ENCODE measurements at places on chromosomes 3 and 15.

GRCh38 chr3:145817870-145818483 is 343.0 kb downstream of the PLOD2 start:
- DNase-seq = no peak

DNA sequence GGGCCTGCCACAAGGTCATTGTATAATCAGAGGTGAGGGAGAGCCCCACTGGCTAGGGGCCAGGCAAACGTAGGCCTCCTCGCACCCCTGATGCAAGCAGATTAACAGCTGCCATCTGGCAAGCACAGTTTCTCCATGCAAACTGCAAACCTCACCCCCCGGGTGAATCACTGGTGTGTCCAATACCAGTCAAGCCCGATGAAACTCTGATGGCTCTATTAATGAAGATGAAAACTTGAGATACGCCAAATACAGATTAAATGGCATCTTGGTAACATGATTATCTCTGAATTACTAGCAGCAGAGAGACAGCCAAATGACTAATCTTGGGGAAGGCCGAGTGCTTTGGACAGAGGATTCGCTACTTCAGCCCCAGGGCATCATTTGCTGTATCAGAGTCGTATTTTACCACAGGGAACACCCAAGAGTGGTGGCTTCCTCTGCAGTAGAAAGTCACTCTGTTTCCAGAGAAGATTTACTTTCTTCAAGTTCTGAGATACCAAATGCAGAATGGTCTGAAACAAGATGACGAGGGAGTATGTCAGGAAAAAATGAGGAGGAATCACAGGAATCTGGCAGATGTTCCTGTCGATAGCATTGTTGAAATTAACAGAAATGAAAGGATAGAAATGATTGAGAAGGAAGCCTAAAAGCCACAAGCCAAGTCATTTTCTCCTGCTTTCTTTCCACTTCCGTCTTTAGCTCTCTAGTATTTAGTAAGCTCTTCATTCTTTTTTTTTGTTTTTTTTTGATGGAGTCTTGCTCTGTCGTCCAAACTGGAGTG is 96.2 kb upstream of the NR2F2 start:
- DNase-seq = no peak

DNA sequence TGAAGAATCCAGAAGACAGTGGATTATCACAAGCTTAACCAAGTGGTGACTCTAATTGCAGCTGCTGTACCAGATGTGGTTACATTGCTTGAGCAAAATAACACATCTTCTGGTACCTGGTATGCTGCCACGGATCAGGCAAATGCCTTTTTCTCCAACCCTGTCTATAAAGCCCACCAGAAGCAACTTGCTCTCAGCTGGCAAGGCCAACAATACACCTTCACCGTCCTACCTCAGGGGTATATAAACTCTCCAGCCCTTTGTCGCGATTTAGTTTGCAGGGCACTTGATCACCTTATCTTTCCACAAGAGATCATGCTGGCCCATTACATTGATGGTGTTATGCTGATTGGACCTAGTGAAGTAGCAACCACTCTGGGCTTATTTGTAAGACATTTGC is 52.6 kb downstream of the PAQR5 start:
- no peak for DNase-seq

- peak; percentile 85 for DNase-seq
These were observed 236.0 kb upstream of the GOLGA6L4 start for GRCh38 chr15:83999396-84000135.

DNA sequence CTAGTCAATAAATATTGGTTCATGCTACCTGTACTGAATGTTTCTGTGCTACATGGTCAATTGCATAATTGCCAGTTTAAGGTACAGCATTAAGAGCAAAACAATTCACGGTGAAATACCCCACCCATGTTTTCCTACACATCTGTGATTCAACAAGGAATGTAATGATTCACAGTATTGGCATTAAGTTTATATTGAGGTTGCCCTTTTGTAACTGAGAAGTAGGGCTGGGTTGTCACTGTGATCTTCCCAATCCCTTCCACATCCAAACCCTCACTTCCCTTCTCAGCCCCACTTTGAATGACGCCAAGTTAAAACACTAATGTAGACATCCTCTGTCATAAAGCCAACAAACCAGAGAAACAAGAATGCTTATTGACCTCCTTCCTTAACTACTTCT is 112.0 kb upstream of the TJP1 start:
- peak; percentile 41 for DNase-seq

DNA sequence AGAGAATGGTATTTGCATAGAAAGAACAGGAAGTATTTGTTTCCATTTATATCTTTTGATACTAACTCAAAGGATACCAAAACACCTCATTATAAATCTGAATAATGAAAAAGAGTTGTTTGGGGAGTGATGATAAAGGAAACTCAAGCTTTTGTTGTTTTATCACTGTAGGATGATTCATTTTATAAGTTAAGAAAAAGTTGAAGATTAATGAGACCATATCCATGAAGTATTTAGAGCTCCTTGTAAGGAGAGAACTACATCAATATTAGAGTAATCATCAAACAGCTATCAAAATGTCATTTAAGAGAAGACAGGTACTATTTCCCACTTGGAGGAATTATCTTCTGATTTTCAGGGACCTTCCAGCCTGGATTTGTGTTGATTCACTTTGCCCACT is 92.5 kb downstream of the EPHB1 start:
- peak; percentile 33 for DNase-seq

DNA sequence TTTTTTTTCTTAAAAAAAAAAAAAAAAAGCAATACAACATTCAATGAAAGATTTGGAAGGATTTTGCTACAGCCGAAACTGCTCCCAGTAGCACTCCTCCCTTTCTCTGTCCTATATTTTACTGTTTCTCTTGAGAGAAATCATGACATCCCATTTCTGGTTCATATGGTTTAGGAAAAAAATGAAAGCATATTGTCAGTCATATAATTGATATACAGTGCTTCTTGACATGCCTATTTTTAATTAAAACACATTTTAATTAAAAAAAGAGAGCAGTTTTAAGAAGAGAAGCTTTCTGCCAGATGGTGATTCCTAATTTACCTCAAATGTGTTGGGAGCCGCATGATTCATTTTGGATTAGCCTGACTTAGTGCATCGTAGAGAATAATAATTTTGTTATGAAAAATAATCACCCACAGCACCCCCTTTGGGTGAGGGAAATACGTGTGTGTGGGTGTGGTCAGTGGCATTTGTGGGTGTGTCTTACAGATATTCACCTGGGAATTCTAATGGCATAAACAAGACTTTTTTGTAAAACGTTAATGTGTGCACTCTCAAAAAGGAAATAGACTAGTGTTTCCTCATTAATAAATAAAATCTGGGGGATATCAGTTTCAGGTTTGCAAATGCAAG is 544.5 kb downstream of the MFSD1 start:
- DNase-seq = no peak

DNA sequence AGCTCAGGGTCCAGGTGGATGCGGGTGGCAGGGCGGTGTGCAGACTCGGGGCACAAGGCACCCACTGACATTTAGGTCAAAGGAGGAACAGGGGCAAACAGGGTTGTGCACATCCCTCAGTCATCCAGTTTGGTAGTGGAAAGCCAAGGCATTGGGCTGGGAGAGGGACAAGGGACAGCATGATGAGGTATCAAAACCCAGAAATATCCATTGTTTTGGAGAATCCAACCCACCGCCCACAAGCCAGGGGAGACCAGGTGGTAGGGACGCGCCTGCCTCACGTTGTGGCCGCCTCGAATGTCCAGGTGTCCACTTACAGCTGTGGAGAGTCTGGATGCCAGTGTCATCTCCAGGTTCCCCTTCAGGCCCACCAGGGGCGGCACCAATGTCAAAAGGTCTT is 33.3 kb downstream of the SLC41A3 start:
- DNase-seq = no peak

DNA sequence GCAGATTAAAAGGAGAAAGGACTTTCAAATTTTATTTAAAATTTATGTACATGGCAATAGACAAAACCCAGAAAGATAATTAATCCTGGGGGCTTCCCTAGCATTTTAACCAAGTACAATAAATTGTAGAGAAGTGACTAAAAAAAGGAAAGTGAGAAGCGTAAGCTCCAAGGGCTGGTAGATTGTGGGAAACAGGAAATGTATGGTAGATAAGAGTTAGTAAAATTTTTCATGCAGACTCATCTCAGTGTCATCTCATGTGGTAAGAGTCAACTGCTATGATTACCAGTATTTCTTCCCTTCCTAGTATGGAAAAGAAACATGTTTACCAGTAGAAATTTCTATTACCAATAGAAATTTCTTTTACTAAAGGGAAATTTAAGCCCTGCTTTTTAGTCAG is 464.3 kb upstream of the AGTR1 start:
- no peak for DNase-seq

DNA sequence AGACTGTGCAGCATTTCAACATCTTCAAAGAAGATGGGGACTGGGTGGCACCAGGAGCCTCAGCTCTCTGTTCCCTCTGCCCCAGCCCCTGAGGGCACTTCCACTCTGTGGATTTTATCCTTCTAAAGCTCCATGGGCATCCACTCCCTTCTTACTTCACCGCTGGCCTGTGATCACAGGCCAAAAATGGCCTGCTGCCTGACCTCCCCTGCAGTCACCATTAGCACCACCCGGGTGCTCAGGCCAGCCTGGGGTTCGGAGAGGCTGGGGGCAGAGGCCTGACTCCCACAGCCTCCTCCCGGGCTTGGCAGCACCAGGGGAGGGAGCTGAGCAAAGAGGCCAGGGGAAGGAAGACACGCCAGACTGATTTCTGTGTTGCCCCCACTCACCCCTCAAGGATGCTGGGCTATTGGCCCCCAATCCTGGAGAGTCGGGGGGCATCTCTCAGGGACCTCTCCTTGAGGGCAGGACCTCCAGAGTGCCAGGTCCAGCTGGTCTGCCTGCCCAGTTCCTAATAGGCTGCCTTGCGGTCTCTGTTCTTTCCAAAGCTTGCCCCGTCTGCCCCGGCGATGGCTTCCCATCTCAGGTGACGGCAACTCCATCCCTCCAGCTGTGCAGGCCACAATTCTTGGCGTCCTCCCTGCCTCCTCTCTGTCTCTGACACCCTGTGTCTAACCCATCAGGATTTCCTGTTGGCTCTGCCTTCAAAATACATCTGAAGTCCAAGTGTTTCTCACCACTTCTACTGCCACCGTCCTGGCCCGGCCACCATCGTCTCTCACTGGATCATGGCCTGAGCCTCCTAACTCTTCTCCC is 67.1 kb downstream of the EXOG start:
- DNase-seq = no peak

- peak; percentile 82 for DNase-seq
These were observed 6.4 kb downstream of the THPO start for GRCh38 chr3:184371570-184372018.

GRCh38 chr3:31240466-31240865 is 292.3 kb upstream of the STT3B start:
- DNase-seq = no peak

GRCh38 chr3:127751782-127752181 is 70.5 kb downstream of the MGLL start:
- no peak for DNase-seq

DNA sequence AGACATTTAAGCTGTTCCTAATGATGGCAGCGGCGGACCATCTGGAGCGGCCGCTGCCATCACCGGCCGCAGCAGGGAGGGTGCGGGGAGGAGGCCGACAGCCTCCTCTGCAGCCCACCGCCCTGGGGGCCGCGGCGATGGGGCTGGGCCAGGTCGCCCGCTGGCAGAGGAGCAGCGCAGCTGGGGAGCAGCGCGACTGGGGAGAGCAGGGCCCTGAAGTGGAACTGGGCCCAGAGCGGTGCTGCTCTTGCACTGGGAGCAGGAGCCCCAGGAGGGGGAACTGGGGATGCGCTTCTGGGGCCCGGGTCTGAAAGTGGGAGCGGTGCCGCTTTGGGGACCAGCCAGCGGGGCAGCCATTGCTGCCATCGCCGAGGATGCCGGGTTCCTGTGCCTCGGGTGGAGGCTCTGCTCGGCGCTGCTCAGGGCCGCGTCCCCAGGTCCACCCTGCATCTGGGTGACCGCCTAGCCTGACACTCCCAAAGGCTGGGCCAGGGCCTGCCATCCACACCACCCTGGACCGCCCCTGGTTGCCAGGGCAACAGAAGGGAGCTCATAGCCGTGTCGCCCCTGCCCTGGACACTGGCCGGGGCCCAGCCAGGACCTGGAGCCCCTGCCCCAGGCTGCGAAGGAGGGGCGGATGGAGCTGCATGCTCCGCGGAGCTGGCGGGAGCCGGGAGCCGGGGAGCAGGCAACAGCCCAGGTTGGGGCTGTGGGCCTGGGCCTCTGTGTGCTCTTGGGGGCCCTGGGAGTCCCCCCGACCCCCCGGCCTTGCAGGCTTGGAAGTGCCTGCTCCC is 15.5 kb upstream of the PLA2G4E start:
- no peak for DNase-seq

- DNase-seq = peak; percentile 92
These were observed 504.1 kb downstream of the NTRK3 start for GRCh38 chr15:87752250-87752951.

DNA sequence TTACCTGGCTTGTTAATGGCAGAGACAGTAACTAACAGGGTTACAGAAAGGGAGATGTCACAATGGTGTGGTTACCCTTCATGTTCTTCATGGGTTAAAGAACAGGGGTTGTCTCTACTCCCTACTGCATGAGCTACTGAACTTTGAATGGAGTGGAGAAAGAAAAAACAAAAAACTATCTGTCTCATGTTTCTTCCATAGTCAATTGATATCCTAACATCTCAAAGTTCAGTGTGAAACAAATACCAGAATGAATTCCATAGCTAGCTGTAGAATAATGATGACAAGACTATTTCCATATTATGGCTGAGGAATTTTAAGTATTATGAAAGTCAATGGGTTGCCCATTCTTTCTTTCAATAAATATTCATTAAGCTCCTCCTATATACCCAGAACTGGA is 161.3 kb upstream of the LPP start:
- DNase-seq = no peak

- no peak for DNase-seq
These were observed 21.7 kb upstream of the SYN2 start for GRCh38 chr3:11982341-11982941.

DNA sequence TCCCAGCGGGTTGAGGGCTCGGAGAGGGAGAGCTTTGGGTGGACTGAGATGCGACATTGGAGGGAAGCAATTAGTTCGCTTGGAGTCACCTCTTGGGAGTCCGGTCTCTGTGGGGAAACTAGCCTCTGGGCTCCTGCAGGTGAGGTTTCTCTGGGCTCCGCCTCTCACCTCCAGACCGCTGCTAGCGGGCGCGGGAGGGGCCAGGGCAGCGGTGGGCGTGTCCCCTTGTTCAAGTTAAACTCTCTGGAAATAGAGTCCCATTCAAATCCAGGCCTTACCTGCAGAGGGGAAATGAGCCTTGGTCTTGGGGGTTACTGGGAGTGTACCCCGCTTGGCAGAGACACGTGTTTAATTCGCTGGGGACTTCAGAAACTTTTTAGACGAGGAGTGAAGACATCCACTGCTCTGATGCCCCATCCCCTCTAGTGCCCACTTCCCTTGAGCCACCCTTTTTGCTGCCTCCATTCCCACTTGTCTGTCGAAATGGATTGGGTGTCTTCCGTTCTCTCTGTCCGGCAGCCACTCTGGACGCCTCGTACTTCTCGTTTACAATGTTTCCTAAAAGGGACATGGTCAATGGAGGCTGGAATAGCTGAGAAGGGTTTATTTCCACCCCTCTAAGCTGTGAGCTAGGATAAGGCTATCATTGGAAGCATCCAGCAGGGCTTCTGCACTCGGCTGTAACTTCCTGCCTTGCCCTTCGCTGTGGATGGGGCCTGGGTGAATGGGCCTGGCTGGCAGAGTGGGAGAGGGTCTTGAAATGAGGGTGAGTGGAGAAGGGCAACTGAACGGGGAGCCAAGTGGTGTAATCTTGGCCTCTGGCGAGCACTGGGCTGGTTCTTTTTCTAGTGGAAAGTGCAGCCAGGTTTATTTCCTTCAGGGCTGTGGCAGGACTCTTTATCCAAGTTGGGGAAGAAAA is 1.1 kb downstream of the MITF start:
- peak; percentile 7 for DNase-seq
